Left ventricle myocardium superior (tissue), 1 donor: ENCODE measurements at places on chromosomes 1 and 21. TPM values are rescaled to one million over a fixed set of nuclear protein-coding genes. Genes with fewer than 3 reads are reported as not detected.

MANEAL gene
- total RNA-seq, result 1.8 TPM

DNA sequence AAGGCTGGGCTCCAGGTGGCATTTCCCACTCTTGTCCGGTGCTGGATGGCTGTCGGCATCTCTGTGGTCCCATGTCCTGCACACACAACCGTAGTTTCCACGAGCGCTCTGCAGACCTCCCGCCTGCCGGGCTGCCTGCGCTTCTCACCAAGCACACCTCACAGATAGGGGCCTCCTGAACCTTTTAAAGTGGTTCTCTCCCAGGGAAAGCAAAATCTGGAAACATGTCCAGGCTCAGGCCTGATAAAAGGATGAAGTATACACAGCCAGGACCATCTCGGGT is 46.2 kb downstream of the CAPN9 start:
- DNase-seq, result no peak

DNA sequence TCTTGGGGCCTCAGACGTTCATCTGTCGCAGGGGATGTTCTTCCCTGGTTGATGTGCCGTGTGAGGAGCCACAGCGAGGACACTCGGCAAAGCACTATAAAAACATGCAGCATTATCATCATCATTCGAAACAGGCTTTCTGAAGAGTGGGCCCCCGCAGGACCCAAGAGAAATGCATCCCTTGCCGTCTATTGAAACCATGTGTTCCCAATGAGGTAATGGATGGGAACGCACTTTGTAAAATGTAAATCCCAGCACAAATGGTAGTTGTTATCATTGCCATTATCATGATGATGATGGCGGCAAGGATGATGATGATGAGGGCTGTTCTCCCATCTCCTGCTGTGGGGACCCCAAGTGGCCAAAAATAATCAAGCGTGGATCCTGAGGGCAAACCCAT is 76.8 kb downstream of the GLIS1 start:
- DNase-seq, result no peak

- DNase-seq, result peak; percentile 67
Measured at GRCh38 chr1:18175530-18176377, 68.2 kb downstream of the IGSF21 start.

ACTL8 gene
- not detected for total RNA-seq

- DNase-seq, result no peak
Measured at GRCh38 chr1:110541906-110542395, 23.0 kb upstream of the KCNA10 start.

GRCh38 chr1:210264496-210265380 is 32.1 kb downstream of the SERTAD4 start:
- DNase-seq, result no peak

DNA sequence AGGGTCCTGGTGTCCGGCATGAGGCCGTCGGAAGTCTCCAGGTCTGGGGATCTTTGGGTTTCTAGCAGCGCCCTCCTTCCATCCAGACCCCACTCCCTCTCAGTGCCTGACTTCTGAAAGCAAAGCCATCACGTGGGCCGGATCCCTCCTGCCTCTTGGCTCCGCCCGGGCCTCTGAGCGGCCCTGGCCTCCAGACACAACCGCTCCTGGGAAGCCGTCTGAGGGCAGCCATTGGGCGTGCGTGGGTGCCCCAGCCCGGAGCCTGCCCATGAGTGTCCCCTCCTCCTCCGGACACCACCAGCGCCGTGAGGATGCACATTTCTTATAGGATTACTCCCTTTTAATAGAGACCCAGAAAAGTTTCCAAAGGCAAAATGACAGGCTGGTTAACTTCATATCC is 137.0 kb upstream of the ARHGEF16 start:
- DNase-seq, result no peak

DNA sequence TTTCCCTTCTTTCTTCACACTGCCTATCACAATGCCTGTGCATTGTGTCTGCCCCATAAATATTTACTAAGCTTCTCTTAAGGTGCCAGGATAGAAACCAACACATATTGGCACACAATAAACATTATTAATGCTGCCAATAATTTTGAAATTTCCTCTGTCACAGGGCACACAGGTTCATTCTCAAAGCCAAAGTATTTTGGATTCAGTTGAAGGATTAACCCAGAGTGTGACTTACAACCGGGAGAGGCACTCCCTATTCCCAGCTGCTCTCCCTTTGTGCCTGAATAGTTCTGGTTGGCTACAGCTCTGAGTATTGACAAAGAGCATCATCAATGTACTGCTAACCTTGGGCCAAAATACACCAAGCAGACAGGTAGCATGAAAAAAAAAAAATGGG is 46.6 kb upstream of the ATP1A1 start:
- DNase-seq, result no peak

- DNase-seq, result no peak
Measured at GRCh38 chr1:170808216-170808885, 127.0 kb upstream of the MROH9 start.

DNA sequence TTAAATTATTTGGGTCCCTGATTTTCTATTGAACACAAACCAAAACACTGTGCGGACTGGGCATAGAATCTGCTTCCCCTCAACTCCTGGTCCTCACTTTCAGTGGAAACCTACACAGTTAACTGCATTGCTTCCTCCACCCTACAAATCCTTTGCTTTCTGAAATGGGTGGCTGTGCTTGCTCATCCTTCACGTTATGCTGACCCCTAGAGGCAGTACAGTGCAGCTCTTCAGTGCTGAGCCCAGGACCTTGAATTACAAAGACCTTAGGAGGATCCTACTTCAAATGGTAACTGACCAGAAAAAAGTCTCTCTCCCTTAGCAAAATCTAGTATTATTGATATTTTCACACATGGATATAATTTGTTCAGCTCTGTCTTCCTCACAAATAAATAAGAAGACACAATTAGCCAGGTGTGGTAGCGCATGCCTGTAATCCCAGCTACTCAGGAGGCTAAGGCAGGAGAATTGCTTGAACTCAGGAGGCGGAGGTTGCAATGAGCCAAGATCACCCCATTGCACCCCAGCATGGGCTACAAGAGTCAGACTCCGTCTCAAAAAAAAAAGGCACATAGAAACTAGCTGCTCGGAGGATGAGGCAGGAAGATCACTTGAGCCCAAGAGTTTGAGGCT is 63.4 kb upstream of the L1TD1 start:
- DNase-seq, result no peak

- DNase-seq, result peak; percentile 87
Measured at GRCh38 chr1:159900086-159900680, at the start of gene CFAP45. Gene CFAP45, minus strand, starts transcription at chr1:159900165. Its CDS starts 67 bp downstream, at chr1:159900098.

GRCh38 chr1:76142771-76143540 is 68.4 kb downstream of the ST6GALNAC3 start:
- no peak for DNase-seq

DNA sequence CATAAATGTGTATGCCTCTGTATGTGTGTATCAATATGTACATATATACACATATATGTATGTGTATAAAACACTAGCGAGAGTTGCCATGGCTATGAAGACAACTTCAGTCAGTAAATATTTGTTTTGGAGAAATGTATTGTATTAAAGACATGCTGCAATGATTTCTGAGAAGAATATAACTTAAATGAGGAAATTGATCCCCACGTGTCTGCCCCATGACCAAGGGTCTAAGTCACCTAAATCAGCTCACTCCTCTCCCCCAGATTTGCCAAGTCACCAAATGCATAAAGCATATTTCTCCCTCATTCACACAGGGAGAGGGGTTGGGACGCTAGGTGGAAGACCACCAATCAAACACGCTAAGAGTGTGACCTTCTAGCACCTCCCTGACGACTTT is 58.3 kb upstream of the LYST start:
- no peak for DNase-seq

DNA sequence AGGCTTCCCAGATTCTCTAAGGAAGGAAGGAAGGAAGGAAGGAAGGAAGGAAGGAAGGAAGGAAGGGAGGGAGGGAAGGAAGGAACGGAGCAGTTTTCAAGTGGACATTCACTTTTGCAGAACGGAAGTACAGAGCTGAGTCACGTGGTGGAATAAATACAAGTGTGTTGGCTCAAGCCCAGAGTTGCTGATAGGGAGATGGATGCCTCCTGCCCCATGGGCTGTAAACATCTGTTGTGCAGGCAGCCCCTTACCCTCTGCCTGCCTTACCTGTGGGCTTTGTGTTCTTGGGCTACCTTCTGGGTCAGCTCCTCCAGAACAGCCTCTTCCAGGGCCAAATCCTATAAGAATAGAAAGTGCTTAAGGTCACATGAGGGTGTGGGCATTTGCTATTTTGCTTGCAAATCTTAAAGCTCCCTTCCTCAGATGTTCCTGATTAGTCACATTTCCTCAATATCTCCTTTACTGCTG is 121.7 kb downstream of the SMYD2 start:
- DNase-seq, result no peak

GRCh38 chr1:192592517-192592916 is 16.9 kb downstream of the RGS1 start:
- DNase-seq, result no peak

HPCA gene
- not detected for total RNA-seq

- peak; percentile 34 for DNase-seq
Measured at GRCh38 chr1:116724765-116725375, 29.4 kb upstream of the CD2 start.

LYSMD1 gene
- 13.0 TPM for total RNA-seq

DNA sequence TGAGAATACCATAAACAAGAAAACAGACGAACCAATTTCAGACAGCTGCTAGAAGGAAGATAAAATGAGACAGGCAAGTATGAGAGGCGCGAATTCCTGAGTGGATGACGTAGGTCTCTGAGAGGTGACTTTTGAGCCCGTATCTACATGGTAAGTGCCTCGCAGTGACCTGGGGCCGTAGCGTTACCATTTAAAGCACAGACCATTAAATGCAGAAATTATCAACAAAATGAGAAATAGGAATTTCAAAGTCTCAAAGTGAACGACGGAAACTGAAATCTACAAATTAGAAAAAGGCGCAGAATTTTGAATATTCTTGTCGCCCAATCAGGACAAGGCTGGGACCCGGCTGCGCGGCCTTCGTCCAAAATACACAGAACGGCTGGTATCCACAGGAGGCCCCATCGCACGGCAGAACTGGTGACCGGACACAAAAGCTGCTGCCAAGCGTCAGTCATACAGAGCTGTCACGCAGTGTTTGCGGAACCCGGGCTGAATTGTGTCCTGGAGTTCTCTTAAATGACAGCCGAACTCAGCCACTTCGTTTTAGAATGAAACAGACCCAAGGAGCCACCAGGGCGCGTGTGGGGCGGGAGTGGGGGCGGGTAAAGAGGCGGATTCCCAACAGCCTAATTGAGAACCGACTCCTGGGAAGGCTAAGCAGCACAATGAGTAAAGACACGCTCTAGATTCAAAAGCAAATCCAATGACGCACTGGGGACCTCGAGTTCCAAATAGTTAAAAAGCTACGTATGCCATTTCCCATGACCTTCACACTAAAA is 13.8 kb upstream of the BOLA1 start:
- peak; percentile 89 for DNase-seq

- no peak for DNase-seq
Measured at GRCh38 chr1:221638595-221638994, 103.3 kb downstream of the DUSP10 start.

DNA sequence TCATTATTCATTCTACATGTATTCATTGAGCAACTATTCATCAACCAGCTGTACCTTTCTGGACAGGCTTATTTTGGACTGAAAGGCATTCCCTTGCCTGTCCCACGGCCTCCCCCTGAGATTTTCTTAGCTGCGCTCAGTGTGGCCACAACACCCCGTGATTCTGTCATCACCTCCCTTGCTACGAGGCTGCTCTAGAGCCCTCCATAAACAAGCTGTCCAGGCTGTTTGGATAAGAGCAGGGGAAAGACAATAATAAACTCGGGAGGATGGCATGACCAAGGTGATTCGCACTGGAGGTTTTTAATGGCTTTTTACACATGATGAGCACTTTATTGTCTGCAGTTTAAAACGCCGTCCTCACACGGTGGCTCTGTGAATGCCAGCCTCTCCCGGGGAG is 139.7 kb downstream of the ROR1 start:
- DNase-seq, result peak; percentile 45

DNA sequence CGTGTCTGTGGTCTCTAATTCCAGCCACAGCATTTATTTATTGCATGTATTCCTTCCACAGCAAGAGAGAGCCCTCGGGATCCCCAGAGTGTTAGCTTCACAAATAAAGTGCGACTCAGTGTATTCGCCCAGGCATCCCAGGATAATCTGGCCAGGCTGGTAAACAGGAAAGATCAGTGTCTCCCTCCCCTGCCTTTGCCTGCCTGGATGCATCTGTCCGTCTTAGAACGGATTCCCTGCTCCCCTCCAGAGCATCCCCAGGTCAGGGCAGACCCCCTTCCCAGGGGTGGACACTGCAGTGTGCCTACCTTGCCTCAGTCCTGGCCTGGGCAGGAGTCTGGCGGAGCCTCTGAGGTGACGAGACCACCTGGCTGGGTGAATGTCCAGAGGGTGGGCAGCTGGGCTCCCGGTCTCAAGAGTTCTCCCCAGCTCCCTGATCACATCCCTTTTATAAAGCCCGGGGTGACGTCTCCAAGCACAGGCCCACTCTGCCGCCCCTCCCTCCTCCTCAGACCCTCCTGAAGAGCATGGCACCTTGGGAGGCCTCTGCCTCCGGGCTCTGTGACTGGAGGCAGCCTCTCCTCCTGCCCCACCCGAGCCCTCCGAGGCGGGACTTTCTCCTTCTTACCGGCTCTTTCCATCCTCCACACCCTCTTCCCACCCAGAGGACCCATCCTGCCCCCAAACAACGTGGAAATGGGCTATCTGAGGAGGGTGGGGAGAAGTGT is at the start of gene KISS1:
KISS1 (minus strand) TSS at position 424 of the 728 bp plus-strand sequence. CDS start 3,615 bp downstream, outside the sequence.
- DNase-seq, result no peak

- no peak for DNase-seq
Measured at GRCh38 chr1:236091933-236092318, 27.0 kb upstream of the NID1 start.

DNA sequence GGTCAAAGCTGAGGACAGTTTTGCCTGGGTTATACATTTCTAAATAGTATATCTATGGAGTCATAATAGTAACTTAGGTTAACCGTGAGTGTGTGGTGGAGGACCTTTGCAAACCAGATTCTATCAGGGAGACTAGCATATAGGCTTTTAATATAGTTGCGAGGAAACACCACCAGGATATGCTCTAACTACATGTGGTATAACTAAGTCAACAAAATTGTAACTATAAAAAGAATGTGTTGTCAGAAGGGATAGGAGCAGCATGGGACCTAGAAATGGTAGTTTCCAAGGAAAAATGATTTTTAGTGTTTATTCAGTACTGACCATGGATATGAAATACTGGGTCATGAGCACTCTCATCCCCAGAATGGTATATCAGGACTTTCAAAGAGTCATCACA is 338.1 kb downstream of the TGFB2 start:
- DNase-seq, result no peak

SLC19A1 gene
- 7.6 TPM for total RNA-seq

DNA sequence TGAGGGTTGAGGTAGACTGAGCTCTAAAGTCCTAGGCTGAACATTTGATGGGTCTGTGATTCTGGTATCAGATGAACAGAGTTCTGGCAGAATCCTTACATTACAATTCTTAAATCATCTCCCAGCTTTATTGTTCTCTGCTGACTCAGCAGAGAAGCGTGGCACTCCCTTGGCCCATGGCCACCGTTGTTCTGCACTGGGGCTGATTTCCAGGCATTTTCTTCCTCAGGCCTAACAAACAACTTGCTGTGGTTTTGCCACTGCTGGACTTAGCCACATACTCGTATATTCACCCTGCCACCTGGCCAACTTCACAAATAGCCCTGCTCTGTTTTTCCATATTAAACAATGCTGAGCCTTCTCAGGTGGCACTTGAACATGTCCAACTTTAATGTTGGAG is 223.2 kb downstream of the TNR start:
- DNase-seq, result no peak

METTL13 gene
- 18.8 TPM for total RNA-seq

SPRR5 gene
- not detected for total RNA-seq

FMO1 gene
- total RNA-seq, result 0.59 TPM

GRCh38 chr1:3347257-3348020 is 107.0 kb upstream of the ARHGEF16 start:
- peak; percentile 69 for DNase-seq
